ENCODE measurements at places on chromosomes 11 and 22.
A peak's percentile ranks its signal among the peaks of the same experiment; 100 is the strongest.

GRCh38 chr22:46841522-46841921 lies 79.1 kb downstream of the TBC1D22A start:
- DNase-seq = no peak

- DNase-seq = no peak
These were observed 357.2 kb downstream of the TMEM135 start for GRCh38 chr11:87394924-87395323.

- DNase-seq = no peak
These were observed 599 bp downstream of the TIMM10B start for GRCh38 chr11:6481924-6482275.

DNA sequence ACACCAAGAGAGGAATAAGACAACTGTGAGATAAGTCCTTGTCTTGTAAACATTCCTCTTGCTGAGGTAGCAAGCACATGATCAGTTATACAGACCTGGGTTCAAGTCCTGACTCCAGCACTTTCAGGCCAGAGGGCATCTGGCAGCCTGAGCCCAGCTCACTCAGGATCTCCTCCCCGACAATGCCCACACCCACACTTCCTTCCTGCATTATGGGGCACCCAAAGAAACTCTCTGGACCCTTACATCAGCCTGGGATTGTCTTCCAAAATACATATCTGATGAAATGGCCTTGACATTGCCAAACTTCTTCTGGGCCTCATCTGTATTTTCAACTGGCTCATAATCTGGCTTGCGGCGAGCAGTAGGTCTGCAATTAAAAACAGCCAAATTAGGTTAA lies 48.6 kb downstream of the ARFGAP3 start:
- no peak for DNase-seq

- DNase-seq = peak; percentile 44
These were observed 426.4 kb downstream of the CTTN start for GRCh38 chr11:70824605-70825245.

DNA sequence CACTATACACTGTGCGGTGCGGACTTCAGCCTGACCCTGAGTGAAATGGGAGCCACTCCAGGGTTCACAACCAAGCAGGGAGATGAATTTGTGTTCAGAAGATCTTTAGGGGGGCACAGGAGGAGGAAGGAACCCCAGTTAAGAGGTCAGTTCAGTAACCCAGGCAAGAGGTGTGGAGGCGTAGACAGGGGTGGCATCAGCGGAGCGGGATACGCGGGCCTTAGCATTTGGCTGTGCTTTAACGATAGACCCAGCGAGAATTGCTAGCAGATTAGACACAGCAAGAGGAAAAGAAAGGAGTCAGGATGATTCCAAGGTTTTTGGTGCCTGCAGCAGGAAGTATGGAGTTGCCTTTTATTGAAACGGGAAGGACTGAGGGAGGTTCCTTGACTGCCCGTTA lies 46.8 kb downstream of the CTTN start:
- no peak for DNase-seq

DNA sequence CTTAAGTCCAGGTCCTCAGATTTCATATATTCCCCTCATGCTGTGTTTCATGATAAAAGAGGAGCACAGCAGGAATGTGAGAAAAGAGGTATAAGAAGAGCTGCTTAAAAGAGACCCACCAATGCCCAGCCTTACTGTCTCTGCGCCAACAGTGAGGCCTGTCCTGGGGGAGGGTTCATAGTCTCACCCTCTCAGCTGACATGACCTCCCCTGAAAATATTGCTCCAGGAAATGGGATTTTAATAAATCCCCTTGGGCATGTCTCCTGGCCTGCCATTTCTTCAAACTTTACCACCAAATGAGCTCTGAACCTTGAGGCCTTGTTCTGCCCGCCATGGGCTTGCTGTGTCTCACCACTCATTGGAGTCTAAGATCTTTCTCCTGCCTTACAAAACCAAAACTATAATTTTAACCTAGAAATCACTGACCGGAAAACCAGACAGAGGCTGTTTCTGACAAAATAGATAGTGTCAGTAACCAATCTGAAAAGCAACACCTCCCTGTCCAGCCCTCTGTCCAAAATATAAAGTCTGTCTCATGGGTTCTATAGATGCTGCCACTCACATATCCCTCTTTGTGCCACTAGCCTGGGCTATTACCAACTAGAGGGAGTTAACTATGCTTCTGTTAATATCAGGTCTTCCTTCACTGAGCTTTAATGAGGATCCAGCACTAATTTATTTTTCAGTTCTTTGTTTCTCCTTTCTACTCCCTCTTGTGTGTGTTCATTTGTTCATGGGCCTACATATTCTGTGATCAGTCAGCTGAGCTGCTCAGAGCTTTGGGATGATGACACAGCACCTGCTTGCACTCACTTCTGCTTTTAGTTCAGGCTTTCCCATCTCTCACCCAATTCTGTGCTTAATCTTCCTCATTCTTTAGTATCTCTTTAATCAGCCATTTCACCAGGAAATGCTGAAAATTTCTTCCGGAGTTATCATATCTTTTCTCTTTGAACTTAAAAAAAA lies at the start of gene OR2AG2:
TSS of gene OR2AG2 (minus strand) at position 51 of the 968 bp plus-strand sequence. CDS start 3,019 bp downstream, outside the sequence.
- DNase-seq = no peak

DNA sequence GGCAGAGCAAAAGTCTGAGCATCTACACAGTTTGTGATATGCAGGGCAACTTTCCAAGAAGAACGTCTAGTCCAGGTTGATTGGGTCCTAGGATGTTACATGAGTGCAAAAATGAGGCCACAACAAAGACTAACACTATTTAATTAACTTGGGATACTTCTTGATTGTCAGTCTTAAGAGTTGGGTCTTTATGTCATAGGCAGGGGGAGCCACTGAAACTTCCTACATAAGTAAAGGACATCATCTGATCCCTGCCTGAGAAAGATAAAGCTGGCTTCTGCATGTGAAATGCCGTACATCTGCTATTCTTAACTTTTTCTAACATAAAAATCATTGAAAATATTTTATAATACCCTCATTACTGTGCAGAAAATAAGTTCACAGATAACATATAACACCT lies 525.5 kb downstream of the NTM start:
- DNase-seq = no peak

- DNase-seq = peak; percentile 32
These were observed 2.8 kb downstream of the TSPAN32 start for GRCh38 chr11:2304506-2305139.

DNA sequence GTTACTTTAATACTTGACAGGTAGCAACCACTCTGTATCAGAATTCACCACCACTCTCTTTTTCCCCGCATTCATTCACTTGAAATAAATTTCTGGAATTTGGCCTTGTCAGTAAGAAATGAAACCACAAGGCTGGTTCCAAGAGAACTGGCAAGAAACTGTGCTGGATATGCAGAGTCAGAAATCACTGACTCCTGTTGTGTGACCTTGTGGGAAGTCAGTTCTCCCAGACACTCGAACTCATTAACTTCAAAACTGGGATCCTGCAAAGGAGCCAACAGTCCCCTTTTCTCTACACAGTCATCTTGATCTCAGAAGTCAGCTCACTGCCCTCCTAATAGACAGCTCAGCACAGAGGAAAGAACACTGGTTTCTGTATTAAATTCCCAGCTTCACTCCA lies 142.7 kb downstream of the LRRC4C start:
- no peak for DNase-seq

DNA sequence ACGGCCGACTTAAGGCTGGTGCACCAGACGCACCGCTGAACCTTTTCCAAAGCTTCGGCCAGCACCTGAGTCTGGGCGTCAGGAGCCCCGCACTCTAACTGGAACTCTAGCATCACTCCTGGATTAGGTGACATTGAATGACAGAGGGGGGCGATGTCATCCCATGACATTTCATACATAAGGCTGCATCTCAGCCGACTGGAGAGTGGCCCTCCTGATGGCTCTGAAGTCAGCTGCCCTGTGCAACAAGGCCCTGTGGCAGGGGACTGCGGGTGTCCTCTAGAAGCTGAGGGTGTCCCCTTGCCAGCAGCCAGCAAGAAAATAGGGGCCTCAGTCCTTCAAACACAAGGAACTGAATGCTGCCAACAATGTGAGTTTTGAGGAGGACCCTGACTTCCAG lies 10.1 kb upstream of the FADS3 start:
- DNase-seq = no peak

DNA sequence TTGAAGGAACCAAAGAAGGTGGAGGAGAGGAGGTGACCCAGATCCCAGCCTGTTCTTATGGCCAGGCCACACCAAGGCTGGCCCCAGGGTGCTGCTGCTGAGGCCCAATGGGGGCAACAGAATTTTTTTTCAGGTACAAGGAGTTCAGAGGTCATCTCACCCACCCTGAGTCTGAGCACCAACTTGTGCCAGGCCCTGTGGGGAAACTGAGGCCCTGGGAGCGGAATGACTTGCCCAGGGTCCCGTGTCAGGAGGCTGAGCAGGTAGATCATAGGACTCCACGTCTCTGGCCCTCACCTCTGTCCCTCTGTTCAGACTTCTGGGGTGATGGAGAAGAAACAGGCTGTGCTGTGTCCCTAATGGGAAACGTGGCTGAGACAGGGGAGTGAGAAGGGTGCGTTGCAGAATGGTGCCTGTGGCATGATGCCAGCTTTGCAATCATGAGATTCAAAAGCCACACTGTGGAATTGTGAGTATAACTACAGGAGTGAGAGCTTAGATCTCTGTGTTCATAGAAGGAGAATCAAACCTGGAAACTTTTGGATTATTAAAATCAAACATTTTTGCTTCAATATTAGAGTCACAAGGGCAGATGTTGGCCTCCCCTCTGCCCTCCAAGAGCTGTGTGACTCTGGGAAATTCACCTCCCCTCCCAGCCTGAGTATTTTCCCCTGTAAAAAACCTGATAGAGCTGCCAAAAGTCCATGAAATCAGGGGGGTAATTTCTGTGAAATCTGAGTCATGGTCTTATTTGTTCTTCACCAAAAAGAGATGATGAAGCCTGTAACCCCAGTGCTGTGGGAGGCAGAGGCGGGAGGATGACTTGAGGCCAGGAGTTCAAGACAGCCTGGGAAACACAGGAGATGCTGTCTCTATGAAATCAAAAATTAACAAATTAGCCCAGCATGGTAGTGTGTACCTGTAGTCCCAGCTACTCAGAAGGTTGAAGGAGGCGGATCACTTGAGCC lies 874 bp downstream of the APOL1 start:
- DNase-seq = no peak

- DNase-seq = peak; percentile 26
These were observed 40.0 kb downstream of the TENM4 start for GRCh38 chr11:79400717-79401330.

- no peak for DNase-seq
These were observed 14.3 kb downstream of the DGCR8 start for GRCh38 chr22:20094197-20094807.

DNA sequence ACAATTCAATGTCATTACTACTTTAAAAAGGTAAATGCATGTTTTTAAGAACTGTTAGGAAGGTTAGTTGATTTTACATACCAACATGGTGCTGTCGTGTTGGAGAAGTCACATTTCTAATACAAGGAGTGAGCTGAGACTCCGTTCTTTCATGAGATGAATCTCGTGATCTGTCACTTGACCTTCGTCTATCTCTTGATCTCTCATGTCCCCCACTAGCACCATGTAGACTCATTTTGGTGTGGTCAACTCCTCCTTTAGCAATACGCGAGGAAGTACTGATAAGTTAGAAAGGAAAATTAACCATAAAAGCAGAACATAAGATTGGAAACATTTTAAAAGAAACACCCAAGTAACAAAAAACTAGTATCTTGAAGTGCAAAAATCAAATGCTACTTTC lies 41.5 kb downstream of the BTBD10 start:
- DNase-seq = no peak

GRCh38 chr11:10588904-10589303 lies 20.4 kb upstream of the LYVE1 start:
- DNase-seq = no peak

DNA sequence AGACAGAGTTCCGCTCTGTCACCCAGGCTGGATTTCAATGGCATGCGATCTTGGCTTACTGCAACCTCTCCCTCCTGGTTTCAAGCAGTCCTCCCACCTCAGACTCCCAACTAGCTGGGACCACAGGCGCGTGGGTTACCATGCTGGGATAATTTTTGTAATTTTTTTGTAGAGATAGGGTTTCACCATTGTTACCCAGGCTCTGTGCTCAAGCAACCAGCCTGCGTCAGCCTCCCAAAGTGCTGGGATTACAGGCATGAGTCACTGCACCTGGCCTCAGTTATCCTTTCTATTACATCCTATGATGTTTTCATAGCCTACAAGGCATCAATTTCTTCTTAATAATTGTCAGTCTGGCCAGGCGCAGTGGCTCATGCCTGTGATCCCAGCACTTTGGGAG lies 36.5 kb downstream of the LRRC74B start:
- no peak for DNase-seq

- DNase-seq = no peak
These were observed 28.2 kb downstream of the LRRC10B start for GRCh38 chr11:61536676-61537270.

DNA sequence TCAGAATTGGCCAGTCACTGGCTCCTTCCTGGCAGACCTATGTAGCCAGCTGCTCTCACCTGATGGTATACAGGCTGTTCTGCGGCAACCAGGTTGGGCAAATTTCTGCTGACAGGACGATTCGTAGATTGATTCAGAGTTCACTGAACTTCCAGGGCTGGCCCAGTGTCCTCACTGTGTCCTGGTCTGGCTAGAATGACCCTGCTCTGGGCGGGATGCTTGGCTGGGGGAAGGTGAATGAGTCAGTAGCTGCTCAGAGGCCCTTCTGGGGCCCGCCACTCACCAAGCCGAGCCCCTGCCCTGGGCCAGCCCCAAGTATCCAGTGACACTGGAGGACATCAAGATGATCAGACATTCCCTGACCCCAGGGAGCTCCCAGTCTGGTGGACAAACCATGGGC lies 62.9 kb upstream of the WNT11 start:
- DNase-seq = no peak

- DNase-seq = no peak
These were observed 315.8 kb downstream of the CTTN start for GRCh38 chr11:70713988-70714665.

- DNase-seq = no peak
These were observed 197.7 kb downstream of the AASDHPPT start for GRCh38 chr11:106275151-106275550.

- no peak for DNase-seq
These were observed 130.5 kb downstream of the KIRREL3 start for GRCh38 chr11:126870021-126870420.

DNA sequence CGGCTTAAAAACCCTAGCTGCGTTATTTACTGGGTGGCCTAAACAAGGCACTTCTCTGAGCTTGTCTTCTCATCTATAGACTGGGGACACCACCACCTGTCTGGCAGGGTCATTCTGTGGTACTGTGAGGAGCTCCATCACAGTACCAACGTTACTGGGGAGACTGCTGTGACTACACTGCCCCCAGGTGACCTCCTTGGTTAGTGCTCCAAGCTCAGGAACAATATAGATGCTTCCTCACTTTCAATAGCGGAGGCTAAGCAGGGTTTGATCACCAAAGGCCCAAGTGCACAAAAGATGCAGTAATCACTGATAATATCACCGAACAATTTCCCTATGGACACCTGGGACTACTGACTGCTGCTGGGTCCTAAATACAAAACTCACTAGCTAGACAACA lies 18.8 kb downstream of the PRPF19 start:
- peak; percentile 31 for DNase-seq

GRCh38 chr11:45093761-45094455 lies 52.5 kb upstream of the PRDM11 start:
- DNase-seq = no peak

All from lung (tissue), 17 donors.